Stimulated activated CD8-positive, alpha-beta memory T cell treated with anti-CD3 and anti-CD28 coated beads, Interleukin-4, amount 100 ng/mL, for 48 hours (primary cell): ENCODE measurements at places on chromosomes 11 and 22.

DNA sequence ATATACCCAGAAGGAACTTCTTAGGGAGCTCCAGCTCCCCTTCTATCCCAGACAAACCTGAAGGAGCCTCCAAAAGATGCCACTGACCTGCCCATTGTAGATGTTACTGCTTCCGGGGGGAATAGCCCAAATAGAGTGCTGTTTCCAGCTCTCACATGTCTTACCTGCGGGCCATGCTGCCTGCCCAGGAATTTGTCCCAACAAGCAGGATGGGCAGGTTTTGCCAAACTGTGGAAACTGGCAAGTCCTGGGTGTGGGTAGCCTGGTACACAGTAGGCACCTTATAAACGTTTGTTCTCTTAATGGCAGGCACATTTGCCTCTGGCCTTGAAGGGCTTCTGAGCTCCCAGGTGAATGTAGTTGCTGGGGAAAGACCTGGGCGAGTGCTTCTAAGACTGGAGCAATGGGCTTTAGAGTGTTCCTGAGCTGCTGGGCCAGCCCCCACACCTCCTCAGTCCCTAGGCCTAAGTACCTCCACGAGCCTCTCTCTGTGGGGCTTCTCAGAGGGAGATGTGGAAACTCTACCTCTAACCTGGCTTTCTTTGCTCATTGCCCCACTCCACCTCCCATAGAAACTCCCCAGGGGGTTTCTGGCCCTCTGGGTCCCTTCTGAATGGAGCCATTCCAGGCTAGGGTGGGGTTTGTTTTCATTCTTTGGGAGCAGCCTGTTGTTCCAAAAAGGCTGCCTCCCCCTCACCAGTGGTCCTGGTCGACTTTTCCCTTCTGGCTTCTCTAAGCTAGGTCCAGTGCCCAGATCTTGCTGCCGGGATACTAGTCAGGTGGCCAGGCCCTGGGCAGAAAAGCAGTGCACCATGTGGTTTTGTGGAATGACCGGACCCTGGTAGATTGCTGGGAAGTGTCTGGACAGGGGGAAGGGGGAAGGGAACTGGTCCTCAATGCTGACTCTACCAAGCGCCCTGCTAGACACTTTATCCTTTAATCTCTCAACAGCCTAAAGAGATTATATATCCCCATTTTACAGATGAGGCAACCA lies 37.2 kb downstream of the LIMK2 start:
- DNase-seq, result no peak

DNA sequence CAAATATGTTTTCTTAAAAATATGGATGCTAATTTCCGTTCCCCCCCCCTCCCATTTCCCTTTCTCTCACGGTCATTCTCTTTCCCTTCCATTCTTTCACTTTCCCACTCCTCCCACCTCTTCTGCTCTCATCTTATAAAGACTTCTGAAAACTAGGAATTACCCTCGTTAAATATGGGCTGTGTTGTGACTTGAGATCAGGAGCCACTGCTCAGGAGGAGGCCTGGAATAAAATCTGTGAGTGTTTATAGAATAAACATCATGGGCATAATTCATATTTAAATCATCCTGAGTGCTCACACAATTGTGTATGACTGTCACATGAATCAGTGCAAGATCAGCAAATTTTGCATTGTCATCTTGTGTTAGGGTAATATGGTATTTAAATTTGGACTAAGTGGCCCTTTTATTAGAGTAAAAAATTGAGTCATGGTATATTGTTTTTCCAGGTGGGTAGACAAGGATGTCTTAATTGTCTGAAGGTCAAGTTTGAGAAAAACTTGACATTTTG lies 208.0 kb downstream of the DDX10 start:
- no peak for DNase-seq

DNA sequence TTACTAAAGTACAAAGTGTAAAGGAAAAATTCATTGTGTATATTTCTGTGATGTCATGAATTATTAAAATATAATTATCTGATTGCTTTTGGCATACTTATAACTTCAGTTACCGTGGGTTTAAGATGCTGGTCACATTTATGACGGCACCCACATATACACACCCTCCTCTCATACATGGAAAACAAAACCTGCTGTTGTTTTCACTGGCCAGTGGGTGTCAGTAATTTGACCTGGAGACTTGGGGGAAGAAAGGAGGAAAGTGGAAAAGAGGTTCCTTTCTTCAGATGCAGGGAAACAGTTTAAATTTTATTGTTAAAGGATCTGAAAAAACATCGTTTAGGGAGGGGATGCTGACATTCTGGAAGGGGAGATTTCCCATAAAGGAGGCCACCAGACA lies 742 bp upstream of the BBOX1 start:
- DNase-seq, result no peak

- DNase-seq, result no peak
Measured at GRCh38 chr11:120710354-120711131, 199.0 kb downstream of the GRIK4 start.

DNA sequence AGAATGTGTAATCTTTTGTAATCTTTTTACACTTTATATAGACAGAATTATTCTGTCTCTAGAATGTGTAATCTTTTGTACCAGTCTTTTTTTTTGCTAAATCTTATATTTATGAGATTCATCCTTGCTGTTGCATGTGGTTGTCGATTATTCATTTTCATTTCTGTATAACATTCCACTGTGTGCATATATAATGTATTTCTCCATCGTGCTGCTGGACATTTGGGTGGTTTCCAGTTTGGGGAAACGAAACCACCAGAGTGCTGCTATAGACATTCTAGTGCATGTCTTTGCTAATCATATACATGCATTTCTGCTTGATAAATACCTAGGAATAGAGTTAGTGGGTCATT lies 146.5 kb downstream of the GRIK4 start:
- no peak for DNase-seq

- DNase-seq, result no peak
Measured at GRCh38 chr22:49363526-49364230, 464.0 kb downstream of the BRD1 start.

DNA sequence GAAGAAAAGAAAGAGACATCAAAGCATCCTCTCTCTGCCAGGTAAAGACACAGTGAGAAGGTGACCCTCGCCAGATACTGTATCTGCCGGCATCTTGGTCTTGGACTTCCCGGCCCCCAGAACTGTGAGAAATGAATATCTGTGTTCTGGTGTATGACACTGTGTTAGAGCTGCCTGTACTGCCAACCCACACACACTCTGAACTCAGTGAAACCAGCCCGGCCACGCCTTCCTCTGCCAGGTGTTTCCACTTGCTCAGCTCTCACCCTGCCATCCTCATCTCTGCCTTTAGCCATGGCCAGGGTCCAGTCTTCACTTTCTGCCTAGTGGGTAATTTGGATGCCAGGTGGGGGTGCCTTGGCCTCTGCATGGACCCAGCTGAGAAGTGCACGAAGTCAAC lies 24.0 kb downstream of the CBX7 start:
- DNase-seq, result no peak

GRCh38 chr11:102824556-102824955 lies 18.9 kb downstream of the MMP3 start:
- DNase-seq, result no peak
